ENCODE measurements at places on chromosomes 11 and 22.

DNA sequence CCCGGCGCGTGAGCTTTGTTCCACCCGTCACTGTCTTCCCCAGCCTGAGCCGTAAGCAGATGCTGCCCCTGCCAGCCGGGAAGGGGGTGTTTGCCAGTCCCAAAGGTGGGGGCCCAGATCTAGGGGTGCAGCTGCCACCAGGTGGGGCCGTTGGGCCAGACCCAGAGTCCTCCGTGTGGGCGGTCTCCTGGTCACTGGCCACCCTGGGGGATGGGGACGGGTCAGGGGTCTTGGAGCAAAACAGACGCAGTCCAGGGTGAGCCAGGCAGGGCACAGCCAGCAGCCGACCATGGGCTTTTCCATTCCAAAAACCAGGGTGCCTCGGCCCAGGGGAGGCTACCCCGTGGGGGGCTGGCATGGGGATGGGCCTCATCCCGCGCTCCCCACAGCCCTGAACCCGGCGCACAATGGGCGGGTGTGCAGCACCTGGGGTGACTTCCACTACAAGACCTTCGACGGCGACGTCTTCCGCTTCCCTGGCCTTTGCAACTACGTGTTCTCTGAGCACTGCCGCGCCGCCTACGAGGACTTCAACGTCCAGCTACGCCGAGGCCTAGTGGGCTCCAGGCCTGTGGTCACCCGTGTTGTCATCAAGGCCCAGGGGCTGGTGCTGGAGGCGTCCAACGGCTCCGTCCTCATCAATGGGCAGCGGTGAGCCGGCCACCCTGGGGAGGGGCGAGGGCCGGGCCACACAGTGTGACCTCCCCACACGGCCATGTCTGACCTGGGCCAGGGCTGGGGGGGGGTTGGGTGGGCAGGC, 3.5 kb downstream of the MUC5B start:
- DNase-seq = no peak

DNA sequence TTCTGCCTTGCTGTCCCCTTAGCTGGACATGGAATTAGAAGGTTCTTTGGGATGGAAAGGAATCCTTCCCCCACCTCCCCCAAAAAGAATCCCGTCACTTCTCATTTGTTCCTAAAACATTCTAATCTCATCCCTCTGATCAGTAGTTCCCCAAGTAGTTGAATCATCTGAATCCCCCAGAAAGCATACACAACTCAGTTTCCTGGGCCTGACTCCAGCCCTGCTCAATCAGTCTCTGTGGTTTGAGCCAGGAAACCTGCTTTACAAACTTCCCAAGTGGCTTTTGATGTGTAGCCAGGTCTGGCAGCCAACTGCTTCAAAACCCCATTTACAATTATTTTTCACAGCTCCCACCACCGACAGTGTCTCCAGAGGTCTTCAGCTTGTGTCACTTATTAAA, 20.2 kb downstream of the C22orf31 start:
- DNase-seq = no peak

- no peak for DNase-seq
Observed at GRCh38 chr11:86245369-86246292, 1.1 kb downstream of the EED start.

DNA sequence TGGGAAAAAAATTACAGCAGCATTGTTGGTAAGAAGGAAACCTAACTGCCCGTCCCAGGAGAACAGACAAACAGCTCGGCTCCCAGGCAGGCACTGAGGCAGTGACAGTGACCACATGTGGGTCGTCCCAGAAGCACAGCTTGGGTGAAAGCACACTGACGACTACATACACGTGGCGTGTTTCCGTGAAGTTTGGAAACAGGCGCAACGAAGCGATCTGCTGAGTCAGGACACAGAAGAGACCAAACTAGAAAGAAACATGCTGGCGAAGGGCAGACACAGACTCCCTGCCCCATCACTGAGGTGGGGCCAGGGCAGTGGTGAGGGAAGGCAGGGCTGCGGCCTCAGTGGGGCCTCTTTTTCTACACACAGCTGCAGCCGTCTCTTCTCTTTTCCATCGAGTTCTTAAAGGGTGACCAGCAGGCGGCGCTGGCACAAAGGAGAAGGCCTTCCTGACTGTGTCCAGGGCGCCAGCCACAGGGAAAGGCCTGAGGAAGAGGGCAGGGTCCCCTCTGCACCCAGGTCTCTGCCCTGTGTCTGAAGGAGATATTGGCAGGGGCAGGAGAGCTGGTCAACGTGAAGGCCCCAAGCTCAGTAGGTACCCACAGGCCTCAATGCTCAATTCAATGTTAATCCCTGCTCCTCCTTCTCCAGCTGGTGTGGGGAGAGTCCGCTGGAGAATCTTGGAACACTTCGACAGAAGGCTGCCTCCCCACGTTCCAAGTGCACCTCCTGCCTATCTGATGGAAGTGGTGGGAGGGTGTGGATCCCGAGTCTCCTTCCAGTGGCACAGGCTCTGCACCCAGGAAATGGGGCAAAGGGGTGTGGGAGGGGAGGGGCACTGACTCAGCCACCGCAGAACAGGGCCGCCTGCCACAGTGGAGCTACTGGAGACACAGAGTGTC, 19.9 kb downstream of the CARS1 start:
- DNase-seq = no peak

- DNase-seq = no peak
Observed at GRCh38 chr11:29125606-29126005, 891.2 kb downstream of the KCNA4 start.

DNA sequence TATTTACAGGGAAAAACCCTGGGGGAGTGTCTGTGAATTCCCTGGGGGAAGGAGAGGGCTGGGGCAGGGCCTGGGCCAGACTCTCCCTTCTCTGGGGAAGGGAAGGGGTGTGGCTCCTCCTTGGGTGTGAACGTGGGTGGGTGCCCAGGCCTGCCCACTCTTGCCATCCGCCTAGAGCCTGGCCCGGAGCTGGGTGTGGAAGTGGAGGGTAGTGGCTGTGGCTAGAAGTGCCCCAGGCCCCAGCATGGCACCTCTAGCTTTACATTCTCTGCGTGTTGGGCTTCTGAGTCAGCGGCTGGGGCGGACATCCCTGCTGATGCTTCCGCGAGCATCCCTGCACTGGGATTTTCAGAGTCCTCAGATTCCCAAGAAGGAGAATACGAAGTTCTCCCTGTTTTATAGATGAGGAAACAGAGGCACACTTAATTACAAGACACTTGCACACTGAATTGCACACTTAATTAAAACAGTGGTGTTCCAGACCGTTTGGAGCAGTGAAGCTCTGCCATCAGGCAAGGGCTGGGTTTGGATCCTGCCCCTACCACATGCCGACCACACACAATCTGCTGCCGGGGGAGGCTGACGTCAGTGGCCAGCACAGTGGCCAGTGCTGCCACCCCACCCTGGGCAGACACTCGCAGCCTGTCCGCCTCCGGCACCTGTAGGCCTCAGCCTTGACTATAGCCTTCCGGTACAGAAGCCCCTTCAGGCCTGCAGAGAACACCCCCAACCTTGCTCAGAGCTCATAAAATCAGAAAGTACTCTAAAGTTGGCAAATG, 7.6 kb downstream of the BAD start:
- no peak for DNase-seq

DNA sequence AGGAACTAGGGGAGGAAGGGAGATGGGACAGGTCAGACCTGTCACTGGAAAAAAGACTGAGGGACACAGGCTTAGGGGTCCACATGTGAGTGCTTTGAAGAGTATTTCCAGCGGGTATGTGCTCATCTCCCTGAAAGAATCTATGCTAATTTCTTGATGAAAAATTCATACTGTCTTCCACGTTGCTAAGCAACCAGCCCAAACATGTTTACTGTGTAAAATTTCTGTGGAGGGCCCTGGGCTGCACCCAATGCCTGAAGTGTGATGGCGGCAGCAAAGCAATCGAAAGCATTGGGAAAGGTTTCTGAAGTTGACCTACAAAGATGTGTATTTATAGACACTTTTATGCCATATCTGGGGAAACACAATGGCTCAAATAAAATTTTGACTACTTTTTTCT, 7.4 kb downstream of the SYT13 start:
- DNase-seq = no peak

DNA sequence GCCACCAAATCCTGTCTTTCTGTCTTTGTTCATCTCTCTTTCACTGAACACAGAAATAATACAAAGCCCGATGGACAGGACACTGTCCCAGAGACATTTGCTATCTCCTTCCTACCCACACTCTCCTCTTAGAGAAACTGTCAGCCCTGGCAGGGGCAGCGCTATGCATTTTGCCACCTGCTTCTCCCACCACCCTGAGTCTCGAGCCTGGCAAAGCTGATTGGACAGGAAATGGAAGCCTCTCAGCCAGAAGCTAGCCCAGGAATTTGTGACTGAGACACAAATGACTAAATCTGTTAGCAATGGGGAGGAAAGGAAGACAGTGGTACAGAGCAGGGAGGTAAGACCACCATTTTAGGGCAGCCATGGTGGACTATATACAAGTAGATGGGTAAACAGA, 14.9 kb upstream of the GALNT18 start:
- DNase-seq = no peak

GRCh38 chr11:10982704-10983510, 125.1 kb upstream of the ZBED5 start:
- DNase-seq = no peak

DNA sequence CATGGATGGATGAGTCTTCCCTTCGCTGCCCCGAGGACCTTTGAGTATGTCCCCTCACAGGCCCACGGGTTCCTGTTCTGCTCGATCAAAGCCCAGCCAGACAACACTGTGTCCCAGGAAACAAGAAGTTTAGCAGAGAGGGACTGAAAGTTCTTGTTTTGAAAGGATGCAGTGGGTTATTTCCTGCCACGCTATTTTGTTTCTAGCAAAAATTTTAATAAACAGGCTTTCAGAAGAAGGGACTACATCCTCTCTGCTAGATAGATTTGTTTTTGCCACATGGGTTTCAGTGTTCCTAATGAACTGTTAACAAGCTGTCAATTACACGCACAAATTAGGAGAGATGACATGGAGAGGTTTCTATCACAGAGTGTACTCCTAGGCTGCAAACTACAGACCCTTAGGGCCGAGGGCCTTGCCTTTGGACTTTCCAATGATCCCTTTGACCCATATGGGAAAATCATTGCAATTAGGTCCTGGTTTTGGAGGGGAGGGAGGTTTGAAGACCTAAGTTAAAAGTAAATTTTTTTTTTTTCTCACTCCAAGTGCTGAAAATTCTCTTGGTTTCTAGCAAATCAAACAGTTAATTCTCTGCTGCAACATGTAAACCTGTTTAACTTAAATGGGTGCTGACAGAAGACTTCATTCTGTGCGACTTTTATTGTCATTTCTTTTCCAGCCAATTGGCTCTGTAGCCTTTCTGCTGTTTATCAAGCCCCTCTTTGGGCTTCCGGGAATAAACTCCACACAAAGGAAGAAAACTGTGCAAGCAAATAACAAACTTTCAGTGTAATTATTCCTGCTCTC, 81.4 kb downstream of the RCN1 start:
- DNase-seq = no peak

- peak; percentile 14 for DNase-seq
Observed at GRCh38 chr22:38923463-38924346, 33.7 kb upstream of the APOBEC3A start.

- DNase-seq = no peak
Observed at GRCh38 chr22:29733362-29734201, 13.8 kb downstream of the CABP7 start.

- peak; percentile 3 for DNase-seq
Observed at GRCh38 chr11:92180664-92181251, 43.9 kb upstream of the FAT3 start.

DNA sequence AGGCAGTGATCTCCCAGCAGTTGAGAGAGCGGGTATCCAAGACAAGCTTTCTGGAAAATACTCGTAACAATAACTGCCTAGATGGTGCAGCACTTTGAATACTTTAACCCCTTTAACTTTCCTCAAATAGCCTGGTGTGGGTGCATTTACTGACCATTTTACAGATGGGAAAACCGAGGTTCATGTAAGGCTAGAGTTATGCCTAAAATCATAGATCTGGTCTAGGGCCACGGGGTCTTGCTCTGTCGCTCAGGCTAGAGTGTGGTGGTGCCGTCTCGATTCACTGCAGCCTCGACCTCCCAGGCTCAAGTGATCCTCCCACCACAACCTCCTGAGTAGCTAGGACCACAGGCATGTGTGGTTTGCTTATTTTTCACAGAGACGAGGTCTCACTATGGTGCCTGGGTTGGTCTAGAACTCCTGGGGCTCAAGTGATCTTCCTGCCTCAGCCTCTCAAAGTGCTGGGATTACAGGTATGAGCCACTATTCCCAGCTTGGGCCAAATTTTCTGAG, 269.2 kb upstream of the SYN3 start:
- DNase-seq = no peak

DNA sequence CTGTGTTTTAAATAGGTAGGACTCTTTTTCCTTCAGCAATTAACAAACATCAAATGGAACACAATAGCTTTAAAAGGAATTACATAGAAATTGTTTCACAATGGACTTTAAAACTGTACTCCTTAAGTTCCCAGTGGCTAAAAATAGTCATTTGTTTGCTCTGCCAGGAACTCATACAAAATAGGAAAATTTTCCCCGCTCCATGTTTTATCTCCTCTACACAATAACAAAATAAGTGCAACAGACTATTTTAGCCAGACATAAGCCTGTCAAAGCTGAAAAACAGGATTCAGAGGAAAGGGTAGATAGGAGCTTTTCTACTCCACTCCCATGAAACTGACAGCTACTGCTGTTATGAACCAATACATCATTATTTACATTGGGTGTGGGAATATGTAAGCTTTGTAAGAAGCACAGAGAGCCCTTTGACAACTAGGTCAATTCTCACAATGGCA, 90.1 kb downstream of the STK33 start:
- no peak for DNase-seq

- DNase-seq = no peak
Observed at GRCh38 chr11:44167046-44167445, 71.6 kb downstream of the EXT2 start.

DNA sequence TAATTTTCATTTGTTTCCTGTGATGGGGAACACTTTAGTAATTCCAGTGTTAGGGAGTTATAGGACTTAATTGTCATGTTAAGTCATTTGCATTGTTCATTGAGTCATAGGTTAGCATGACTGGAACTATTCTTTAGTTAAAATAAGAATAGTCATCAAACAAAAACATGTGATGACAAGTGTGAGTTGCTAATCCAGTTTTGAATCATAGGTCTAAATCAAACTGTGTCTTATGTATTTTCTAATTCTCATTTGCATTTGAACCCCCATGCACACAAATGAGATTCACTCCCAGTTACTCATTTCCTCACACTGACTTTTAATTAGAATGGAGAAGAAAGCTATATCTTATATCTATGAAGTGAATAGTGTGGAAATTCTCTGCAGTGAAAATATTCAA, 405.6 kb downstream of the LRRC4C start:
- no peak for DNase-seq
